ENCODE measurements at places on chromosomes 5 and 9.
A peak's percentile ranks its signal among the peaks of the same experiment; 100 is the strongest.

- DNase-seq: no peak
Observed at GRCh38 chr9:119289740-119290433, 79.3 kb downstream of the BRINP1 start.

GRCh38 chr9:90296539-90296938, 346.1 kb downstream of the DIRAS2 start:
- no peak for DNase-seq

GRCh38 chr5:65142511-65143011, 339.2 kb downstream of the ADAMTS6 start:
- no peak for DNase-seq

GRCh38 chr5:133792655-133793054, 175.8 kb downstream of the C5orf15 start:
- no peak for DNase-seq

- DNase-seq: no peak
Observed at GRCh38 chr5:125085797-125086505, 339.5 kb upstream of the ZNF608 start.

GRCh38 chr9:136020206-136020605, 59.0 kb upstream of the UBAC1 start:
- DNase-seq: no peak

DNA sequence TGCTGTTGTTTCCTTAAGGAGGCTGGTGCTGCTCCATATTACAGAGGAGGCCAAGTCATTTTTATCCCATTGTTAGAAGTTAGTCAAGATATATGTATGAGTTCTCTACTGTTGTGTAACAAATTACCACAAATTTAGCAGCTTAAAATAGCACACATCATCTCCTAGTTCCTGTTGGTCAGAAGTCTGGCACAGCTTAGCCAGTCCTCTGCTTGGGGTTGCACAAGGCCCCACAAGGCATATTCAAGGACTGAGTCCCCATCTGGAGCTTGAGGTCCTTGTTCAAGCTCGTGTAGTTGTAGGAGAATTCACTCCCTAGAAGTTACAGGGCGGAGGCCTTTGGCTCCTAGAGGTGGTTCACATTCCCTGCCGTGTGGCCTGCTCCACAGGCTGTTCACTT, 14.7 kb downstream of the MTAP start:
- no peak for DNase-seq

DNA sequence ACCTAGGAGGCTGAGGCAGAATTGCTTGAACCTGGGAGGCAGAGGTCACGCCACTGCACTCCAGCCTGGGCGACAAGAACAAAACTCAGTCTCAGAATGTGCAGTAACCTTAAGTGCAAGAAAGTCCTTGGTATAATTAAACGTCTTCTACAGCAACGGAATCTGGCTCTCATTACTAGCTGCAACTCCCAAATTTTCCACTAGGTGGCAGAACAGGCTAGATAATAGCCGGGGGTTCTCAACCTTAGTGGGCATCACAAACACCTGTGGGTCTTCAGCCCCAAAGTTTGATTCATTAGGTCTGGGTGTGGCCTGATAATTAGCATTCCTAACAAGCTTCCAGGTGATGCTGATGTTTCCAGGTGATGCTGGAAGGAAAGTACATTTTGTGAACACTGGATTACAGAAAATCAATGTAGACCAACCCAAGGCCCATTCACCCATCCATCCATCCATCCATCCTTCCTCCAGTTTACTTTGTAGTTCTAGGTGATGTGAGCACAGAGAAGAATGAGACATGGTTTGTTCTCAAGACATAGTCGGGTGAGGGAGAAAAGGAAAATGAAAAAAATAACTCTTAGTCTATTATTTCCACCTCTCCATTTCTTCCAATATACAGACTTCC, 37.3 kb downstream of the FBXW2 start:
- peak; percentile 66 for DNase-seq

- DNase-seq: no peak
Observed at GRCh38 chr9:87503927-87504326, 6.3 kb downstream of the DAPK1 start.

DNA sequence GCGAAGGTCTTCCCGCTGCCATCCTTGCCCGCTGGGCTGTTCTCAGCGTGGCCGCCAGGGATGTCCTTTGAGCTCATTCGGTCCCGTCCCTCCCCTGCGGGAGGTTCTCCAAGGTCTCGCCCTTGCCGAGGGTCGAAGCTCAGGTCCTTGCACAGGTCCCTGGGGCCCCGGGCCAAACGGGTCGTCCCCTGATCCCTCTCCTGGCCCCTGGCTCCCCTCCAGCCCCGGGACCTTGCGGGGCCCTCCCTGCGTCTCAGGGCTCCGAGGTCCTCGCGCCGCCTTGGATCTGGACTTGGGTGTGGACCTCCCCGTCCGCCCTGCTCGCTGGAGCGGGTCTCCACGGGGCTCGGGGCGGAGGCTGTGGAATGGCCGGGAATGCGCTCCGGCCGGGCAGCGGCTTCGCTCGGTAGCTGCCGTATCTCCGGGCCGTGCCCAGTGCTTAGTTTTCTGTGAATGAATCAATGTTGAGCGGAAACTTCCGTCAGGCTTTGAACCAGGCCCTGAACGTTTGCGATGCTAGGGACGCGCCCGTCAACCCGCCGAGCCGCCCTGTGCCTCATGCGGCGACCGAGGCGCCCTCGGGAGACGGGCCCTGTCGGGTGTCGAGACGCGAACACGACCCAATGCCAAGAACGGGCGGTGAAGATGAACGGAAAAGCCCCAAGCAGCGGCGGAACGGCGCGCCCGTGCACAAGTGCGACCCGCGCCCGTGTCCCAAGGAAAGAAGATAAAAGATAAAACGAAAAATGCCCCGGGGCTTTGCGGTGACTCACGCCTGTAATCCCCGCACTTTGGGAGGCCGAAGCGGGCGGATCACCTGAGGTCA, 780 bp downstream of the RNU6ATAC start:
- peak; percentile 48 for DNase-seq

DNA sequence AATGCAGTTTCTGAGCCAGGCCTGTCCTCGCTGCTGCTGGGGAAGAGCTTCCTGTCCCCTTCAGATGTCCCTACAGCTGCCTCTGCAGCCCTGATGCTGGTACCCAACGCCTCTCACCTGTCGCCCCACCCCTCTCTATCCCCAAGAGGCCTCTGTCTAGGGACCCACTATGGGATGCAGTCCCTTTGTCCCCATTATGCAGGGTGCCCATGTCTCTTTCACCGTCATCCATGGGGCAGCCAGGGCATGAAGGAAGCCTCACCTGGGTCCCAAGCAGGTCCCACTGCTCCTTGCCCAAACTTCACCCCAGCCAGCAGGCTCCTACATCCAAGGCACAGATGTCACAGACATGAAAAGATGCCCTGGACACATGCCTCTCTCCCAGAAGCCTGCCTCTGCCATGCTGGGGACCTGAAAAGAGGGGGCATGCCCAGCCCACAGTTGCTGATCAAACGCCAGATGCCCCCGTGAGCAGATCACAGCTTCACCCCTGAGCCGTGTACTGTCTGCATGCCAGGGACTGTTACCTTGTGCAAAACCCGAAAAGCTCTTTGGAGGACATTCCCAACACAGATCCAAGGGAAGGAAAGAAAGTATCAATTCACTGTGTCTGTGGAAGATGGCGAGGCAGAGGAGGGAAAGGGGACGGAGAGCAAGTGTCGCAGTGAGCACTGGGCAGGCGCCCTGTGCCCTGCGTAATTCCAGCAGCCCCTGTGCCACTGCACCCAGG, 81.0 kb downstream of the ADAMTS2 start:
- no peak for DNase-seq

DNA sequence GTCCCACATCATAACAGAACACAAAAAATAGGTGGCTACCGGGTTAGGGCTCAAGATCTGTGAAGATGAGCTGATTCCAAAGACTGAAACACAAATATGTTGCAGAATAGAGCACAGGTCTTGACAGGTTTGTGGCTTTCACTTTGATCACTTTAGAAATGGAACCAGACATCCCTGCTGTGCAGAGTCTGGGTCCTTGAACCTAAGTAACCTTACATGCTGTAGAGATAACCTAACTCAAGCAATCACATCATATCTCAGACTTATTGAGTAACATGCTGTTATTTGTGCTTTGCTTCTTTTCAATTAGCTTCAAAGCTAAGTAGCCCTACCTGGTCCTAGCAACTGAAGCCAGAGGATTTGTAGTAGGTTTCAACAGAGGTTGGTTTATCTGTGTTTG, 24.3 kb downstream of the FBXW2 start:
- DNase-seq: no peak

DNA sequence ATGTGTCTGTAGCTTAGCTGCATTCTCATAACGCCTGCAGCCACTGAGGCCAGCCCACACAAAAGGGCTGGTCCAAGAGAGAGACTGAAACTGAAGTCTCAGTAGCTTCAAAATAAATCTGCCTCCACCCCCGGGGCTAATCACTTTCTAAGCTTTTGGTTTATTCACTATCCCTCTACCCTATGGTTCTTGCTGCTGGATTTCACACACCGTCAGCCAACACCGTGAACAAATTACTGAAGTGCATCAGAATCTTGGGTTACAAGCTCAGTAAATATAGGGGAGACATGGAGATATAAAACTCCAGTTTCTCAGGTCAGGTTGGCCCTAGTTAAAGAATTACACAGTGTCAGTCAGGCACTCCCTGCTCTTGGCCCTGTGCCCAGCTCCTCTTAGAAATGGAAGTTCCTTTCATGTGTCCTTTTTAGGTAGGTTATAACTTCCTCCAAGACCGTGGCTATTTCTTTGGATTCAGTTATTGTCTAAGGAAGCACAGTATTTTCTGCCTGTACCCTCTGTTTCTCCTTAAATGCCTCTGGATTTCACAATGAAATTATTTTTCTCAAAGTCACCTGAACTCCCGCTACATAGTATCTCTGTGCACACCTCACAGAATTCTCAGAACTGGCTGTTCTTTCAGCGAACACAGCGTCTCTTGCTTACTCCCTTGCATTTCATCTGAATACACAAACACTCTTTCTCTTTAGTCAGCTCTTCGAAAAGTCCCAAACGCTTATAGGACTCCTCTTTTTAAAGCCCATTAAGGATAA, 112.5 kb downstream of the FAM174A start:
- DNase-seq: no peak

- no peak for DNase-seq
Observed at GRCh38 chr5:33969572-33970452, 14.7 kb downstream of the SLC45A2 start.

DNA sequence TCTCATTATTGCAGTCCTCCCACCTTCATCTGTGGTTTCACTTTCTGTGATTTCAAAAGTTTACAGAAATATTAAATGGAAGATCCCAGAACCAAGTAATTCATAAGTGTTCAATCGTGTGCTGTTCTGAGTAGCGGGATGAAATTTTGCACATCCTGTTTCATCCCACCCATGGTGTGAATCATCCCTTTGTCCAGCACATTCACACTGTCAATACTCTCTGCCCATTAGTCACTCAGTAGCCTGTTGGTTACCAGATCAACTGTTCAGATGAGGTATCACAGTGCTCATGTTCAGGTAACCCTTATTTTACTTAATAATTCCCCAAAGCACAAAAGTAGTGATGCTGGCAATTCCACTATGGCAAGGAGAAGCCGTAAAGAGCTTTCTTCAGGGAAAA, 26.8 kb downstream of the FAM81B start:
- DNase-seq: no peak

- DNase-seq: no peak
Observed at GRCh38 chr5:135719428-135720063, 114.9 kb upstream of the SLC25A48 start.

GRCh38 chr5:96297867-96298266, 135.2 kb downstream of the PCSK1 start:
- DNase-seq: no peak

DNA sequence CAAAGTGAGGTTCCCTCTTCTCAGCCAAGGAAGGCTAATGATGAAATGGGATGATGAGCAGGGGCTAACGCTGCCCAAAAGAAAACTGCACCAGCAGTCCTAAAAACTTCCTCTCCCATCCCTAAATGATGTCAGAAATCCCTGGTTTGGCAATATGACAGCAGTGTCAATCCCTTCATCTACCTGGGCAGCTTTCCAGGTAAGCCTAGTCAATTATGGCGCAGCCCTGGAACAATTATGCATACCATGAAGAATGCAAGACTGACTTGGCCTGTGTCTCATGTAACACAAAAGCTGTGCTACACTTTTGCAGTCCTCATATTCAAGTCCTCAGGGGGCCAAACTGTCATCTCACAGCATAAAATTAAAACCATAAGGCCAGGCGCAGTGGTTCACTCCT, 7.0 kb downstream of the DMGDH start:
- DNase-seq: no peak

- DNase-seq: no peak
Observed at GRCh38 chr9:94983552-94983951, 257.1 kb downstream of the AOPEP start.

DNA sequence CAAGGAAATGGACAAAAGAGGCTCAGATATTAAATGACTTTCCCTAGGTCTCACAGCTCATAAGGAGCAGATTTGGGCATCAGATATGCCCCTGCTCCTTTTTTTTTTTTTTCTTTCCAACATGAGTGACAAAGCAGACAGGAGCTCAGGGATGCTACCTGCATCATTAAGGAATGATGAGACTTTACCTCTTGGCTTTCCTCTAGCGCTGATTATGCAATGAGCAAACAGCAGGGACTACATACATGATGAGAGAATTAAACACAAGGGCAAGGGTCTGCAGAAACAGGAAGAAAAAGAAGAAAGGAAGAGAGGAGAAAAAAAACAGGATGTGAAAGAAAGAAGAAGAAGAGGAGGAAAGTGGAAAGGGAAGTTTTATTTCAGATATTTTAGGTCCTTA, 179.9 kb downstream of the PPP2R2B start:
- no peak for DNase-seq

DNA sequence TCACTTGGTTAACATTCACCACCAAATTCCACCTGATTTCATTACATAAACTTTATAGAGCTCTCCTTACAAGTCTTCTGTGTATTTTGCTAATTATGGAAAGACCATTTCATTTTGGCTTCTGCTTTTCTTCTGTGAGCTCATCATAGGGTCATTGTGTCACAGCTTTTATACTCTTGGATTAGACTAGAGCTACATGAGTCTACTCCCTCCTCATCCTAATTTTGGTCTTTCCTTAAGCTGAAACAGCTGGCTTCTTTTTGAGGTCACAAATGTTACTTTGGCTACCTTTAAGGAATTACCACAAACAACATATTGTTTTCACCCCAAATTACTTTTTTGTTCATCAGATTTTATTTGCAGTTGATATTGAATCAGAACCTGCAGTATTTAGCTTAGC, 103.0 kb downstream of the NPR3 start:
- no peak for DNase-seq

Measured in stimulated activated CD8-positive, alpha-beta memory T cell treated with anti-CD3 and anti-CD28 coated beads, Interleukin-4, amount 100 ng/mL, for 4 hours (primary cell).